NCI-H1436 (cell line): ENCODE measurements at places on chromosomes 7 and 10.

DNA sequence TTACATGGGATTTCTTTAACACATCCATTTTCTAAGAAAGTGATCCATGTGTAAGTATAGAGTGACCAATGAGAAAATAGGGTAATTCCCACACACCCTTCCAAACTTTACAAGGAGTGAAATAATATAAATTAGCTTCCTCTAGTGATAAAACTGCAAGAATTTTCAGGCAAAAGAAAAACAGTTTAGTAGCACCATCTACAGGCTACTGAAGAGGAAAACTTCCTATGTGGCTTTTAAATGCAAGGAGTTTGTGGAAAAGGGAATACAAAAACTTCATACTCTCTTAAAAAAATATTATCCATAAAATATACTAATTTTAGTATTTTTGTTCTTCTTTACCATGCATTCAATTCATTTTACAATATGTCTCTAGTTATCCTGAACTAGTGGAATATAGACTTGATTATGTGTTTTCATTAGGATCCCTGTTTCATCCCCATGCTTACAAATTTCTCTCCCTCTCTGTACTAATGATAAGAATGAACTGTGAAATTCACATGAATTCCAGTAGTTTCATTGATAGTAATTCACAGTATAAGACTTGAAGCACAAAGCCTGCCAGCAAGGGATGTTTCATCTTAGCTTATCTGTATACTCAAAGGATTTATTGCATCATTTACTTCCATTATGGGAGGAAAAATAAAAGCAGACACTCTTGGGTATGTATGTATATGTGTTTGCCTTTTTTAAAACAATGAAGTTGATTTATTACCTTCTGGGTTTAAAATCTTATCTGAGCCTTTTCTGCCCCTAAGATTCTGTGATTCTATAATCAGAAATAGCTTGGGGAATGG, 442.9 kb downstream of the AUTS2 start:
- DNase-seq: no peak

DNA sequence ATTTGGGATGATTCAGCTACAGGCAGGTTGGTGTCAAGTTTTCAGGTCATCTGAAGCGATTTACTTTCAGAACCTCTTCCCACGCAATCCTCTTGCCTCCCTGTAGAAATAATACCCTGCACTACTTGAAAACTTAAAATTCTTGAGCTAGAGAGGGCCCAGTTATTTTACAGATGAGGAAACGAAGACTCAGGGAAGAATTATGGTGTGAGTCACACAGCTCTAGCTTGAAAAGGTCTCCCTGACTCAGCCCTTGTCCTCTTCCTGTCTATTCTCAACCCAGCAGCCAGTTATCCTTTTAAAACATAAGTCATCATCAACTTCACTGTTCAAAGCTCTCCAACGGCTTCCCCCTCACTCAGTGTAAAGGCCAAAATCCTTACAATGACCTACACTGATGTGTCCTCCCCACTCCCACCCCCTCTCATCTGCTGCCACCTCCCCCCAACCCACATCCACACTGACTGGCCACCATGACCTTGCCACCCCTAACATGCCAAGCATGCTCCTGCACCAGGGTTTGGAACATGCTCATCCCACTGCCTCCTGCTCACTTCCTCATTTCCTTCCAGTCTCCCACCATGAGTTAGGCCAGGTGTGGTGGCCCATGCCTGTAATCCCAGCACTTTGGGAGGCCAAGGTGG, 3.4 kb downstream of the DNMBP start:
- DNase-seq: no peak

DNA sequence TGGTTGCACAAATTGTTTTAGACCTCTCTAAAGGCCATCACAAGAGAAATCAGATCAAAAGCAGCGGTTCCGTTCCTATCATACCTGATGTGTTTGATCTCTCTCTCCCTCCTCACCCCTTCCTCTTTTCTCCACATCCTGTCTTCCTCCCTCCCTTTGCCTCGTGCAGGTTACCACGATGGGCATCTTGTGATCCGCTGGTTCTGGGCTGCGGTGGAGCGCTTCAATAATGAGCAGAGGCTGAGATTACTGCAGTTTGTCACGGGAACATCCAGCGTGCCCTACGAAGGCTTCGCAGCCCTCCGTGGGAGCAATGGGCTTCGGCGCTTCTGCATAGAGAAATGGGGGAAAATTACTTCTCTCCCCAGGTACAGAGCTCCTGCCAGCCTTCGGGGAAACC, 28.5 kb upstream of the STK17A start:
- no peak for DNase-seq

- no peak for DNase-seq
Measured at GRCh38 chr10:128314686-128315085, 188.5 kb upstream of the MKI67 start.

DNA sequence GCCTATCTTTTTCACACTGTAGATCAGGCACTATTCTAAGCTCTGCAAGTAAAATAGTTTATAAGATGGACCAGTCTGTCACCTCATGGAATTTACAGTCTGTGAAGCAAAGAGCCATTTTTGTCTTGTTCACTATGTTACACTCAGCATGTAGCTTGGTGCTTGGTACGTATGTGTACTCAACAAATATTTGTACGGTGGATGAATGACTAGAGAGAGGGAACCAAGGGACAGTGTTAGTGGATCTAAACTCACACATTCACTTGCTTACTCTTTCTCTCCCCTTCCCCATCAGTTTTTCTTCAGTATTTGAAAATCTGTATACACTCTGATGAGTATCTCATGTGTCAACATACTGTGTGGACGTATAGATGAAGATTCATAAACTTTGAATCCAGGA, 45.9 kb downstream of the PTF1A start:
- no peak for DNase-seq

- no peak for DNase-seq
Measured at GRCh38 chr10:93758891-93759410, 1.2 kb downstream of the LGI1 start.

- DNase-seq: no peak
Measured at GRCh38 chr10:70693619-70694335, 21.5 kb downstream of the ADAMTS14 start.

GRCh38 chr7:46802479-46802878, 779.4 kb downstream of the TNS3 start:
- DNase-seq: no peak

DNA sequence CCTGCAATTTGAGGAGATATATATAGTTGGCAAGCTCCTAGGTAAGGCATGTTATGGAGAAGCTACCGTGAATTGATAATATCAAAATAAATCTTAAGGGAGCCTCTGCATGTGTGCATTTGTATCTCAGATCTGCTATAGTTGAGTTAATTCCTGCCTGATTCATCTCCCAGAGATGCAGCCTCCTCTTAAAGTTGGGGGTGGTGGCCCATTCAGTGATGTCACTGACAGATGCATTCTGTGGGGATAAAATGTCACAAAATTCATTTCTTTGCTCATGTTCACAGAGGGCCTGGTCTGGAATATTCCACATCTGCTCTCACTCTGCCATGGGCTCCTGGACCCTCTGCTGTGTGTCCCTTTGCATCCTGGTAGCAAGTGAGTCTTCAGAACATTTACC, 185.8 kb upstream of the PRSS1 start:
- DNase-seq: no peak

GRCh38 chr10:17316488-17317170, 88.6 kb downstream of the VIM start:
- DNase-seq: no peak

DNA sequence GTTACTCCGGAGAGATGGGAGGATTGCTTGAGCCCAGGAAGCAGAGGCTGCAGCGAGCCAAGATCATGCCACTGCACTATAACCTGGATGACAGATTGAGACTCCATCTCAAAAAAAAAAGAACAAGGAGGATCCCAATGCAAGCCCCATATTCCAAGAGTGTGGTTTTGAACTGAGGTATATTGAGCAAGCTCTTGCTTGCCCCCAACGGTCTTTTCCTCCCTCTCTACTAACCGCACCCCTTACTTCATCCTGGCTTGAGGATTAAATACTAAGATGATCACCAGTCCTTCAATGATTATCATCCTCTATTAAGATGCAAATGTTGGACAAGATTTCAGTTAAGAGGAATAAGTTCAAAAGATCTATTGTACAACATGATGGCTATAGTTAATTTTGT, 12.5 kb upstream of the SRGN start:
- no peak for DNase-seq

GRCh38 chr10:62443866-62444265, 69.7 kb downstream of the ZNF365 start:
- DNase-seq: no peak

- no peak for DNase-seq
Measured at GRCh38 chr7:116546054-116546453, 21.2 kb downstream of the CAV1 start.

DNA sequence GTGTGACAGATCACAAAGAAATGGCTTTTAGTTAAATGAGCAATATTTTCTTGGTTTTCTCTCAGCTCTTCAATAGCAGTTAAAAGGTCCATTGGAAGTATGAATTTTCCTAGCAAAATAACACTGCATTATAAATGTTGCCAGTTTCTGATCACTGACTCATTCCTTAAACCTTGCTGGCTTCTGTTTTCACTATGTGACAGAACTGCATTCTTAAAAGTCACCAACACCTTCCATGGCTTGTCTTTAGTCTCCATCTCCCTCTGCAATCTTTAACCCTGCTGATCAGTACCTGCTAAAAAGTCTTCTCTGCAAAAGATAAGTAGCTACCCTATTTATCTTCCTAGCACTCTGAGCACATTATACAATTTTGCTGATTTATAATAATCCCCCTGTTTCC, 405.0 kb upstream of the LRRN3 start:
- DNase-seq: no peak

DNA sequence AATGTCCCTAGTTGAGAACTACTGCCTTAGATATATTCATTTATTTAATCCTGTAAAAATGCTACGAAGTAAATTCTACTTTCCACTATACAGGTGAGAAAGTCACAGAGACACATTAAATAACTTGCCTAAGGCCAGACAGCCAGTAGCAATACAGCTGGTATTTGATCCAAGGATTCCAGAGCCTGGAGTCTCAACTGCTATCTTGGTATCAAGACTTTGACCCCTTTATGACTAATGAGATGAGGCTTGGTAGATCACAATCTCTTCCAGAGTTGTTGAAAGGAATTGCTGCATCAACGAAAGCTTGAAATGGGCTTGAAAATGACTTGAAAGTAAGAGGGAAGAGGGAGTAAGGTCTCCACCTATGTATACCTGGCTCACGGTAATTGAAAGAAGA, 83.3 kb downstream of the ORC5 start:
- no peak for DNase-seq

GRCh38 chr10:107480781-107481180, 316.3 kb upstream of the SORCS1 start:
- no peak for DNase-seq

GRCh38 chr10:132836832-132837540, 51.0 kb upstream of the NKX6-2 start:
- DNase-seq: peak; percentile 41

- no peak for DNase-seq
Measured at GRCh38 chr7:29397398-29397797, 166.2 kb upstream of the PRR15 start.

- DNase-seq: no peak
Measured at GRCh38 chr10:67299761-67300160, 373.9 kb downstream of the LRRTM3 start.

DNA sequence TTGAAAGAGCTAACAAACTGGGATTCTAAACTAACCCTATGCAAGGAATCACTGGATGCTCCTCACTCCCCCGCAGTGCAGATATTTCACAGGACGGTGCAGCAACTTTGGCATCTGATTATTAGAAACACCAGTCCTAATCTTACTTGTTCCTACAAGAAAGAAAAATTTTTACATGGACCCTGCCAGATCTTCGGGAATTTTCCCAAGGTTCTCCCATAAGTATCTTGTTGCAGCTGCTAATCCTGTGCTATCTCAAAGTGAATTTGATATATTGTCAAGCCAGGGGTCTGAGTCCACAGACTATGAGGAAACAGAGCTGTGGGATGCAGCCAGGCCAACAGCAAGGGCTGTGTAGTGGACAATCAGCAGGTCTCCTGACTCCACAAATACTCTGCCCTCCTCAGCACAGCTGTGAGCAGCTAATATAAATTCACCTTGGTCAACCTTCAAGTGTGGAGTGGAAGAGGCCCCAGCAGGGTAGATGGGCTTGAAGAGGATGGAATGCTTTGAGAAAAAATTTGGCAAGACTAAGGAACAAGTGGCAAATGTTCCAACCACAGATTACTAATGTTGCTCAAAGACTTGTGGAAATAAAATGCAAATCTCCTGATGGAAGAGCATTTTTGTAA, 25.6 kb downstream of the VSTM4 start:
- no peak for DNase-seq

DNA sequence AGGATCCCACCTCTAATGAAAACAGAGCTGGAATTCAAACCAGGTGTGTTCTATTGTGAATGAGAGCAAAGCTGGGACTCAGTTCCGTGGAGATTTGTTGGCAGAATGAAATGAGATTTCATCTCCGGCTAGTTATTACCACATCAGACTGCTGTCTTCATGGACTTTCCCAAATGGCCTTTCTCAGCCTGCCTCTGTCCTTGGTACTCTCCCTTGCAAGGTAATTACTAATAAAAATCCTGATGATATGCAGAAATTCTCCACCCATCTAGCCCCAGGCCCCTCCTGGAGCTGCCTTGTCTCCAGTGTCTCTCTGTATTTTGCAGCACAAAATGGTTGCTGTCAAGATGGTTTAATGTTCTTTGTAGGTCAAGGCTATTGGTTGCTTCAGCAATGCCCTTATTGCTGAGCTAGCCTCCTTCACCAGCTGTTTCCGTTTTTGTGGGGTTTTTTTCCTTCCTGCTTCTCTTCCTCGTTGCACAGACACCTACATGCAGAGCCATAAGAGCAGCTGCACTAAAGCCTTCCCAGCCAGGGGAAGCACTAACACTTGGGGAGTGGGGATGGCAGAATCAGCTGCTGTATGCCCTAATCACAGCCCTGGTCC, 185.0 kb upstream of the GHITM start:
- no peak for DNase-seq

DNA sequence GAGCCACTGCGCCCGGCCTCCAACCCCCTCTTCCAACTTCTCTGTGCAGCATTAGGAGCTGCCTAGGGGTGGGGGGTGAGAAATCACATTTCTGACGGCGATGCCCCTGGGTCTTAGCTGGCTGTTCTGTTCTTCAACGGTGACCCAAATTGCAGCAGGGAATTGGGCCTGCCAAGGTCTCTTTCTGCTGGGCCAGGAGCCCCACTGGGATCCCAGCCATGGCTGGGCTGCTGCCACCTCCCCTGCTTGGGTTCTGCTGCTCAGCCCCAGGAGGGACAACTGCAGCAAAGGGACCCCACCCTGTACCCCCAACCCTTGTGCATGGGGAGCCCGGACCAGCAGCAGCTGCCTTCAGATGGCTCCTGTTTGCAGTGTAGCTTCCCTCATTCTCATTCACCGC, 43.7 kb upstream of the GNA12 start:
- no peak for DNase-seq

GRCh38 chr7:12314199-12314598, 89.5 kb downstream of the VWDE start:
- DNase-seq: no peak

- DNase-seq: no peak
Measured at GRCh38 chr10:121949049-121949448, 21.2 kb upstream of the ATE1 start.

- DNase-seq: peak; percentile 60
Measured at GRCh38 chr7:82593780-82594179, 150.2 kb upstream of the CACNA2D1 start.

- DNase-seq: peak; percentile 45
Measured at GRCh38 chr7:112362053-112362650, 88.1 kb upstream of the IFRD1 start.

GRCh38 chr10:63288170-63288569, 155.0 kb downstream of the NRBF2 start:
- DNase-seq: no peak
